AG10803 (cell line): ENCODE measurements at places on chromosomes 13 and 19.

GRCh38 chr19:39563408-39563807 is 23.4 kb upstream of the EID2 start:
- DNase-seq: no peak

DNA sequence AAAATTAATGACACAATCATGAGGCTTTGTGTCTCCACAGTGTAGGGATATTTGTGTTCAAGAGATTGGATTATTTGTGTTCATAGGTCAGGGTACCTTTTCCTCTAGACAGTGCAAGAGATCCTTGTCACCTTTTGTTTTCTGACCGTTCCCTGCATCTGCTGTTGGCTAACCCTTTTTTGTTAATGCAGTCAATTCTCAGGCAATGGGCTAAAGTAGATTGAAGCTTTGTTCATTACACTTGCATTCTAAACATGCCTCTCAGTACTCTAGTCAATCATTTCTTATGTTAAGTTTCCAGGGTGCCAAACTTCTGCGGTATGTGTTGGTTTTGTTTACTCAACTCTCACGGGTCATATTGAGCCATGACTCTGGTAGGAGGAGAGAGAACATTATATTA is 1.8 kb upstream of the MED4 start:
- no peak for DNase-seq

DNA sequence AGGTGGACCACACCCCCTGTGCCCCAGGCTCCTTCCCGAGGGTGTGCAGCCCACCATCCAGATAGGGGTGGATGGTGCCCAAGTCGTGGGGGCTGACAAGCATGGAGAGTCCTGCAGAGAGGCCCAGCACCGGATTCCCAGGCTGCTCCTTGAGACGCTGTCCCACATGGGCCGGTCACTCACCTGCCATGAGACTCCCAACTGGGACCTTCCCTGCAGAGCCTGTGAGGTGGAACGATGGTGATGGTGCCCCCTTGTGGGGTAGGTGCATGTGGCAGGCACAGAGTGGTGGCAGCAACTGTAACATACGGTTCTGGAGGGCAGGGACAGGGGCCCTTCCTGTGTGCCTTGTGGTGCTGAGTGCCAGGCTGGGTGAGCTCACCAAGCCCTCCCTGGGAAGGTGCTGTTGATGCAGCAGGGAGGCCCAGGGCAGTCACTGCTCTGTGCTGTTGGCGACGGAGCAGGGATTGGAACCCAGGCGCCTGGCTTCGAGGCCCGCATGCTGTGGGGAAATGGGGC is 33.1 kb downstream of the PPP1R37 start:
- peak; percentile 39 for DNase-seq

DNA sequence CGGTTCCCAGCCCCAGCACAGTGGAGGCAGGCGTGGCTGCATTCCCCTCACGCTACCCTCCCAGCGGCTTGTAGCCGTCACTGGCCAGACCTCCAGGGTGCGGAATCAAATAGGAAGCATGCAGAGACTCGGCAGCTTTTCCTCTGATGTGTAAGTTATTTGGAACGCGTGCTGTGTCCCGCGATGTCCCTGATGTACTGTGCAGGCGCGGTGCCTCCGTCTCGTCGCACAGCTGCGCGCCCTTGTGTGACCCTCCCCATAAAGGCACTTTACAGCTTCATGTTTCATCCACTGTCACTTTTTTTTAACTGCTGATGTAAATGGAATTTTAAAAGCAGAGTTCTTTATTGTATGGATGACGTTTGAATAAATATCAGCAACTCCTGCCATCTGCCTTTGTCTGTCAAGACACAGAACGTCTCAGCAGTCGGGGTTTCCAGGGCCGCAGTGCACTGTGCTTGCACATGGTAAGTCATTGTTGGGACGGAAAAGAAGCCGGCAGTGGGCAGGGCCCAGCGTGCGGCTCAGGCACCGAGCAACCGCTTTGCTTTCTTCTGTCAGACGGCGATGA is 7.3 kb upstream of the F7 start:
- DNase-seq: peak; percentile 56

DNA sequence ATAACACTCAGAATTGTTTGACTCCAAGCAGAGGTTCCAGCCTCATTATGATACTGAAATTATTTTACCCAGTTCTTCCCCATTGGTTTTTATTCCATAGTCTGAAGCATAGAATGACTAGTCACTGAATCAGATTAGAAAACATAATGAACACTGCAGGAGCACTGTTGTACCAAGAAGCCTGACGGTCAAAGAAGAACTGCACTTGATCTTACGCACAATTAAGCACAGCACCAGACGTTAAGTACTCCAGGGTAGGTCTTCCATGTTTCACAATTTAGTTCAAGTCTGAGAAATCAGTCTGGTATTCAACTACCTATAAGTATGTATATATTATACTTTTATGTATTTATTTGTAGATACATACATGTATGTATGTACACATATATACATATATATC is 973.5 kb upstream of the SPRY2 start:
- DNase-seq: no peak

DNA sequence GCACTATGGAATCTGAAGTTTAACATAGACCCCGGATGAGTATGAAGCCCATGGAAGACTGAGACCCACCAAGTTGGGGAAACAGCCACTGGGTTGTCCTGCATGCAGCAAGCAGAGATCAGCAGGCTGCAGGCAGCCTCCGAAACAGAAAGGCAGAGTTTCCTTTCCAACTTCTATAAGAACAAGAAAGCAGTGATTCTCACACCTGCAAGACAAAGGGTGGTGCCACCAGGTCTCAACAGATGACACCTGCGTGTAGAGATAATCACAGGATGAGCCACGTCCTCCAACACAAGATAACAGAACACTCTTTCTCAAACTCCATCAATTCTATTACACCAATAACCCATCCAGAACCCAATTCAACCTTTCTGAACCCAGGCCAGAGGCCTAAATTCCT is 457.9 kb downstream of the FOXO1 start:
- DNase-seq: no peak

DNA sequence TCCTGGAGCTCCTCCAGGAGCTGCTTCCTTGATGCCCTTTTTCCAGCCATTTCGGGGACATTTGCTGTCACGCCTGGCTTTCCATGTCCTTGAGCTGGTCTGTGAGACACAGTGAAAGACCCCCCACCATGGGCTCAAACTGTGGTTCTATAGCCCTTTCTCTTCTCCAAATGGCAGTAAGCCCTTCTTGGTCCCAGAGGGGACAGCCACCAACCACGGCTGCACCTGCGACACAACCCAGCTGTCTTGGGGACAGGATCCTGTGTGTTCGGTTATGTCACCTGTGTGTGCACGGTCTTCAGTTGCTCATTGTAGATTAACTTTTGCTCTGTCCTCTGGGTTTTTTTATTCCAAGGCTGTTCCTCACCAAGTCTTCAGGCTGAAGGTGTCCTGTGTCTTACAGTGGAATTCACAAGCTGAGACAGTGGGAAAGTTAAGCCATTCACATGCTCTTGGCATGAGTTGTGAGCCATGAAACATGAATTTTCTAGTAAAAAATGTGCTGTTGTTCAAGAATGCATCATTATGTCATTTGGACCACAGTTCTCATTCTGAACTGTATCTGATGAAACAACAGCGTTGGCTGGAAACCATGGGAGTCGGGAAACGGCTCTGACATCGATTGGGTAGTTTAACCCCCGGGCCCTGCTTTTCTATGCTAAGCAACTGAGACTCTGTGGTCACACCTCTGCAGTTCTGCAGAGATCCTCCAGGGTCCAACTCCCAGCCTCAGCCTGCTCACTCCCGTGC is 129.5 kb upstream of the MCF2L start:
- peak; percentile 91 for DNase-seq

DNA sequence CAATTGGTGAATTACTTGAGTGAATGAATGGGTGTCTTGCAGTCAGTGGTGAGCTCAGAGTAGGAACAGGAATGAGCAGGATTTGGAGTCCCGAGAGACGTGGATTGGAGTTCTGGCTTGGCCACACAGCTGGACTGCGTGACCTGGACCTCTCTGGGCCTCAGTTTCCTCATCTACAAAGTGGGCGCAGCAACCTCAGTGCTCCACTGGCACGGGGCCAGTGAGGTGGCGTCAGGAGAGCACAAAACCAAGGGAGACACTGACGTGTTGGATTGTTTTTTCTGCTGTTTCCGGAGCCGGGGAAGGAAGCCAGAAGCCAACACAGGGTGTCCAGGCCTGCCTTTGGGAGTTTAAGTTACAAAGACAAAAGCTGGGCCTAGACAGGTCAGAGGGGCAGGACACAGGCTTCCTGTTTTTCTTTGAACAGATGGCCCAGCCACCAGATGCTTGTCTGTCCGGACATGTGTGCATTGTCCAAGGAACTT is 6.5 kb upstream of the DOCK6 start:
- peak; percentile 43 for DNase-seq

- DNase-seq: no peak
These were observed 51.0 kb downstream of the LYL1 start for GRCh38 chr19:13051557-13052165.

DNA sequence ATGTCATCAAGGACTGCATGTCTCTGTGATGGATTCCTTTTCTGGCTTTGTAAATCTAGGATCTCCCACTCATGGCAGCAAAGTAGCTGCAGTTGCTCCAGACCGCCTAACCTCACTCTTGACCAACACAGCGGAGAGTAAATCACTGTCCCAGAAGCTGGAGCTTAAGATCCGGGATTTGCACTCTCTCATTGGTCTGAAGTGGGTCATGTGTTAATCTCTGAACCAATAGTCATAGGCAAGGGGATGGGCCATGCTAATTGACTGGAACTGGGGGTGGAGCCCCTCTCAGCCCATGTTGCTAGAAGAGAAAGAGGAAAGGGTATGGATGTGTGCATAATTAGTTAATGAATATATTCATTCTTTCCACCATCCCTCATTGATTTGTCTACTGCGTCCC is 34.0 kb downstream of the VAV1 start:
- no peak for DNase-seq

DNA sequence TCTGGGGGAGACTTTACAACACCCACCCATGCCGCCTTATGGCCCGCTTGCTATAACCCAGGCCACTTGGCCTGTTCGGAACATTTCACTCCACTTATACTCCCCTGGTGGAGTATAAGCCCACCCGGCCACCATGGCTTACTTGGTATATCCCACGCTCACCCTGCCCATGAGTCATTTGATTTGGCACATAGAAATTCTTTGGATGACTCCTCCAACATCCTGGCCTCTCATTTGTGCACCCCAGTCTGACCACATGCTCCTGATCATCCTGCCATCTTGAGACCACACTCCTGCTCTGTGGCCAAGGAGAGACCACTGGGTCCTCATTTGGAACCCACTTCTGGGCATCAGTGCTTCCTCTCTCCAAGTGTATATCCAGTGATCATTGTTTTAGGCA is 5.2 kb downstream of the SPACA6 start:
- DNase-seq: peak; percentile 26

DNA sequence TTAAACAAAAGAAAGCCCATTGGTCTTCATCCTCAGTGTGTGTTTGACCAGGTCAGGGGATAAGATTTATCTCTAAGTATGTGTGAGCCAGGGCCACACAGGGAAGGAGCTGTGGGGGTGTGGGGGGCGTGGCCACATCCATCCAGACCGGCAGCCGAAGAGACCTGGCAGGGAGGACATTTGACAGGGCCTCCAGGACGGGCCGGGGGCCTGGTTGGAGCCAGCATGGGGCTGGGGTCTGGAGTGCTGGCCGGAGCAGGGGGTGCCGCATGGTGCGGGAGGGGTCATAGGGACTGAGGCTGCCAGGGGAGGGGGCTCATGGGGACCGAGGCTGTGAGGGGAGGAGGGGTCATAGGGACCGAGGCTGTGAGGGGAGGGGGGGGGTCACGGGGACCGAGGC is 20.4 kb upstream of the GNA15 start:
- DNase-seq: no peak

DNA sequence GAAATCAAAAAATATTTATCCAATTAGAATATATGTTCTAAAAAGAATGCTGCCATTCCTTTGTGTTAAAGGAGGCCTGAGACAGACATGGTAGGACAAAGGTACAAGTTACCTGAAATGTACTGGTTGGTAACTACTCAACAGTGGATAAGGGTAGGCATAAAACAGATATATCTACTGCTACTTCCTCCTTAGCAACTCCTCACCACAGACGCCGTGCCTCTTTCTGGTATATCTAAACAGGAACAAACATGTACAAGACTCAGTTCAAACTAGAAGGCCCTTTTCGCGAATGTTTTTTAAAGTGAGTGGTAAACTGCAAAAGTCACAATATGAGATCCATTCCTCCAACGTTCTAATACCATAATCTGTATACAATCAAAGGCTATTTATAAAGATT is 86.9 kb downstream of the TBC1D4 start:
- DNase-seq: no peak

- DNase-seq: no peak
These were observed 606 bp downstream of the PRDX2 start for GRCh38 chr19:12800923-12801465.

DNA sequence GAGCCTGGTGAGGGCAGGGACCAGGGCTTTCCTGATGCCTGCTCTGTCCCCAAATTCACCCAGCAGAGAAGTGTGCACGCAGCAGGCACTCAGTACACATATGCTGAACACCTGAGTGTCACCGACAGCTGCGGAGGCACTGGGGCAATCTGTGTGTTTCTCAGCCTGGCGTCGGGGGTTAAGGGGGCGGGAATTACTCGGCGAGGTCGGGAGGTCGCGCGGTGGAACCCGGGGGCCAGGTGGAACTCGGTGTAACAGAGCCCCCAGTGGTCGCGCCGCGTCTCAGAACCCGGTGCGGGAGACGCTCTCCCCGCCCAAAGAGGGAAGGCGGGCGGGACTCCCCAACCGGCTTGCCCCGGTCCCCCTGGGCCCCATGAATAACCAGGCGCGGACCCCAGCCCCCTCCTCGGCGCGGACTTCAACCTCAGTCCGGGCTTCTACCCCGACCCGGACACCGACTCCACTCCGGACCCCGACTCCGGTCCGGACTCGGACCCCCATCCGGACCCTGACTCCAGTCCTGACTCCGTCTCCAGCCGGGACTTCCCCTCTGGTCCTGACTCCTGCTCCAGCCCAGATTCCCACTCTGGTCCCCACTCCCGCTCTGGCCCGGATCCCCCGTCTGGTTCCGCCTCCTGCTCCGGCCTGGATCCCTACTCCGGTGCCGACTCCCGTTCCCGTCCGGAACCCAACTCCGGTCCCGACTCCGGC is at the start of gene SELENOV:
SELENOV (plus strand) TSS at position 300 of the 711 bp plus-strand sequence; CDS start at position 374, 74 bp downstream.
- no peak for DNase-seq

GRCh38 chr19:2123682-2124387 is 27.1 kb downstream of the IZUMO4 start:
- DNase-seq: no peak

DNA sequence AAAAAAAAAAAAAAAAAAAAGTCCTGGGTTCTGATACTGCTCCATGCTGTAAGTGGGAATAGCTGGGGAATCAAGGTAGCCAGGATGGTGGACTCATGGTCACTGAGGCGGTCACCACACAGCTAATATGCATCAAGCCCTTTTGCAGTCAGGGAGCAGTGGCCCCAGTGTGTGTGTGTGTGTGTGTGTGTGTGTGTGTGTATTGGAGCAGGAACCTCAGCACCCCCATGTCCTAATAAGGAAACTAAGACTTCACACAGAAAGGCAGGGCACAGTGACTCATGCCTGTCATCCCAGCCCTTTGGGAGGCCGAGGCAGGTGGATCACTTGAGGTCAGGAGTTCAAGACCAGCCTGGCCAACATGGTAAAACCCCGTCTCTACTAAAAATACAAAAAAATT is 12.0 kb downstream of the B3GNT3 start:
- no peak for DNase-seq

- DNase-seq: no peak
These were observed 25.1 kb downstream of the TMEM161A start for GRCh38 chr19:19113040-19113626.

GRCh38 chr13:59839186-59839585 is 324.5 kb downstream of the DIAPH3 start:
- no peak for DNase-seq
